Kidney capillary endothelial cell (primary cell): ENCODE measurements at places on chromosomes 5 and 9.

GRCh38 chr9:103304797-103305196, 309.7 kb downstream of the CYLC2 start:
- DNase-seq, result no peak

- DNase-seq, result no peak
These were observed 4.0 kb upstream of the WDR70 start for GRCh38 chr5:37375091-37375490.

DNA sequence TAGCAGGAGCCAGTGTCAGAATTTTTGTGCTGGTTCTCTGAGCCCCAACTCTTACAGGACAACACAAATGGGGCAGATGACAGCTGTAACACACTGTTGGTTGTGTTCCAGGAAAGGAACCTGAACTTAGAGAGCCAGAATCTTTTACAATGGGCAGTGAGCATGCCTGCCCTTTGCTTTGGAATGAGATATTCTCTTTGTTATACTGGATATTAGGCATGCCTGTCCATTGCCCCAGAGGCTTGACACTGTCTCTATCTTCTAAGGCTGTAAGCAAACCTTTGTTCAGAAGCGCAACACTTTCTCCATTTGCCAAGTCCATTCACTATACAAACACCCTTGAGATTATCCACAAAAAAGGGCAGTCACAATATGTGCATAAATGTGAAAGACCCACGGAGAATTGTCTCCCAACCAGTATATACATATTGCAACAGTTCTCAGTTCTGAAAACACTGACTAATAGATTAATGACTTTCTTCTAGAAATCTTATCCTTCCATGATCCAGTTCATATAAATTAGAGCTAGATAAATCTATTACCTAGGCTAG, 26.3 kb upstream of the CEP120 start:
- no peak for DNase-seq

DNA sequence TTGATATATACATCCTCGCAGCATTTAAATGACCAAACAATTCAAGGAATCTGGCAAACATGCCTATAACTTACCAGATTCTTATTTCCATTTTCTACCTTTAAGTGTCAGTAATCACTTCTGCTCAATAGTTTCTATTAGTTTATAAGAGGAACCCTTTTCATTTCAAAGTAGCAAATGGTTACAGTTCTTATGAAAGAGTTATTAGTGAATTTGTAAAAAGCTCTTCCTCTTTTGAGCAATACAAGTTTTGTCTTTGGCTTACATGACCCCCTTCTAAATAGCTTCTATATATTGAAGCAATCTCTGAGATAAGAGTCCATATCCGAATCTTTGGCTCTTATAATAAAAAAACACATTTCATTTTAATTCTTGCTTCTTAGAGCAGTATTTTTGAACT, 42.0 kb downstream of the ELL2 start:
- no peak for DNase-seq

GRCh38 chr5:59099270-59099994, 516.6 kb downstream of the RAB3C start:
- peak; percentile 58 for DNase-seq

GRCh38 chr5:123186771-123187170, 97.7 kb downstream of the PRDM6 start:
- no peak for DNase-seq

DNA sequence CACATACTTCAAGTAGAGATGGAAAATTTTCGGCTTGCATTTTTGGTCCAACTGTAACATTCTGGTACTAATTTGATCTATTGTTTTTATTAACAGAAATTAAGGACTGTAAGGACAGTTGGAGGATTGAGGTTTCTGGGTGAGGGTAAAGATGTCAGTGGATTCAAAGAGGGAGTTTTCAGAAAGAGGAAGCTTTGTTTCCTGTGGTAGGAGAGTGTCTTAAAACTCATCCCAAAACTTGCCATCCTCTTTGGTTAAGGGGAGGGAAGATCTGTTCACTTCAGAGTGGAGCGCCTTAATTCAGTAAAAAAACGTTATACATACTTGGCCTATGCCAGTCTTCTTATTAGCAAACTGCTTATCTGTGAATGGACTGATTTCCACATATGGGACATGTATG, 13.8 kb downstream of the CNTRL start:
- no peak for DNase-seq

- DNase-seq, result peak; percentile 53
These were observed 140.1 kb upstream of the FBXL17 start for GRCh38 chr5:108521841-108522506.

DNA sequence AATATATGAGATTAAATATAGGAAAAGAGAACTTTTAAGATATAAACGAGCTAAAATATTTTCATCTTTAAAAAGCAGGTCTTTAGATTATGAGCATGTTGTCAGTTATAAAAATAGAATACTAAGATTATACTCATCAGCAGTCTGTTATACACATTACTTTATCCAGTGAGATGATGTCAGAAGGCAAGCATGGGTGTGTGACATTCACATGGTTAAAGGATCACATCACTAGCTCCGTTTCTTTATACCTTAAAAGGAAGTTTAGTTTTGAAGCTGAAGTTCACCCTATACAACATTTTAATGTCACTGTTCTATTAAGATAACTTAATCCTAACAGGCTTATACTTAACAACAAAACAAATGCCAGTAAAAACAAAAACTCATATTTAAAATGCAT, 59.6 kb downstream of the RICTOR start:
- DNase-seq, result no peak

GRCh38 chr5:150022158-150022531, 21.6 kb downstream of the HMGXB3 start:
- peak; percentile 97 for DNase-seq

- no peak for DNase-seq
These were observed 141.1 kb downstream of the CHSY3 start for GRCh38 chr5:130045334-130045733.

DNA sequence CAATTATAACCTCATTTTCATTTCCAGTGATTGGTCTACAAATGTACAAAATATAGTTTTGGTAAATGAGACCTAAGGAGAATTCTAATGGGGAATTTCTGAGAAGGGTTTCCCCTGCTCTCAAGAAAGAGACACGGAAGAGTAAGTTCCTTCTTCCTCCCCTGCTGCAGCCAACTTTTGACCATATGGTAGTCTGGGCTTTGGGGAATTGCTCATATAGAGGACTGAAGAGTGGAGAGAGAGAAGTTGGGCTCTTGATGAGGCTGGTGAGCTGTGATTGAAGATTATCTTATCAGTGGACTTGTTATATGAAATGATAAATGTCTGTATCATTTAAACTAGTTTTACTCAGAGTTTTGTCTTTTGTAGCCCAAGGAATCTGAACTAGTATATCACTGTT, 4.3 kb upstream of the LNPEP start:
- no peak for DNase-seq
